ENCODE measurements at places on chromosomes 7 and 10.
A peak's percentile ranks its signal among the peaks of the same experiment; 100 is the strongest.

GRCh38 chr7:52876402-52876801 is 159.0 kb upstream of the POM121L12 start:
- DNase-seq, result no peak

DNA sequence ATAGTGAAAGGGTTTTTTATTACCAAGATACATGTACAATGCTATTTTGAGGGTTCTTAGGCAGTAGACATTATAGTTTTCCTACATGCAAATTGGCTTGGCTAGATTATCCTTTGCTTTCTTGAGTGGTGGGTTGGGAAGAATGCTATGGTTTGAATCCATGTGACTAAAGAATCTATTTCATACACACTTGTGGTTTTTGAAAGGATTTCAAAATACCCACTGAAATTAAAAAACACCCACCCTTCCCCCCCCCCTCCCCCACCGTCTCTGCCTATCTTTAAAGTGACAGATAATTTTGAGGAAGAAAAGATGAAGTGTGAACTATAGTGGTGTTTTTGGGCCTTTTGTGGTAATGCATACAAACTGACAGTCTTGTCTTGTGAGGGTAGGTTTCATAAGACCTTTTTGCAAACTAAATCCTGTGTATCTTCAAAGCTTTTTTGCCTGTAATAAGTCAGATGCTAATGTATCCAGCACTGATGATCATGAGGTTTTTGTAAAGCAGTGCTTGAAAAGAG is 90.9 kb downstream of the TPST1 start:
- peak; percentile 89 for DNase-seq

DNA sequence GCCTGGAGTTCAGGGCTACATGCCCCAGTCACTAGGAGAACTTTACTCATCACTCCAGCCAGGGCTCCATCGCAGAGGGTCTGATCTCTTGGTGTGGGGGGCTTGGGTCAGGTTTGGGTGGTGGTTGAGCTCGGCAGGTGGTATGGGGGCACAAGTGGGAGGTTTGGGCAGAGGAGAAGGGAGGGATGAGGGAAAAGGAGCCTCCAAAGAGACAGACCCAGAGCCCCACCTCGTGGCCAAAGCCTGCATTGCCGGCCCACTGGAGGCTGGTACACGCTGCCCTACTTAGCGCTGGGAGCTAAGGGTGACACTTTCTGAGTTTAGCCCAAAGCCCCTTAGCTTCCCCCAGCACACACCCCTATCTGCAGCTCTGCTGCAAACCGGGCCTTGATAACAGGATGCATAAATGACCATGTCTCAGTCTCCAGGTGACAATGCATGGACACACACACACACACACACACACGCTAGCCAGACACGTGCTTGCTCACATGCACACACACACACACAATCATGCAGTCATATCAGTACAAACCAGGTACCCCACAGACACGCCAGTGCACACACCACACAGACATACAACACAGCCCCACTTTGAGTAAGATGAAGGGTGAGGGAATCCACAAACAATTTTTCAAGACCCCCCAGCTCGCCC is 14.7 kb downstream of the LZTS2 start:
- peak; percentile 73 for DNase-seq

DNA sequence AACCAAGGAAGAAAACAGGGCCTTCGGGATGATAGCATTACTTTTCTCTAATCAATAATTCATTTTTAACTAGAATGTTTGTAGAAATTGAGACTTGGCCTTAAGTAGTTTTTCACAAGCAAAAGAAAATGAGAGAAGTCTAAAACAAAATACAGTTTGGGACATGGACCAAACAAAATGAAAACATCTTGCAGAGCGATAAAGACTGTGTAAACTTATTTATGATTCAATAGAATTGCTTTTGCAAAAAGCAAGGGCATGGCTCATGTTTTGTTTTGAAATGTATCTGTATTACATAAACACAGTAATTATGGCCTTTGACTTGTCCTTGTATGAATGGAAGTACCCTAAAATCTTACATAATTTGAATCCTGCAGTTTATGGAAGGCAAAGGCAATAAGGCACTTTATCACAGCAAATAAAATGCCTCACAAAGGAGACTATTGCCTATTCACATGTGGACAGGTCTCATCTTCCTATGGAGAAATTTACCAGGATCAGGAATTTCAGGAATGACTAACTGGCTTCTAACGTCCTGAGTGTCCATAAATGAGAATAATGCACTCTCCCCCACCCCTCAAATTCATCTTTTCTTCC is 295.2 kb downstream of the PTEN start:
- no peak for DNase-seq

DNA sequence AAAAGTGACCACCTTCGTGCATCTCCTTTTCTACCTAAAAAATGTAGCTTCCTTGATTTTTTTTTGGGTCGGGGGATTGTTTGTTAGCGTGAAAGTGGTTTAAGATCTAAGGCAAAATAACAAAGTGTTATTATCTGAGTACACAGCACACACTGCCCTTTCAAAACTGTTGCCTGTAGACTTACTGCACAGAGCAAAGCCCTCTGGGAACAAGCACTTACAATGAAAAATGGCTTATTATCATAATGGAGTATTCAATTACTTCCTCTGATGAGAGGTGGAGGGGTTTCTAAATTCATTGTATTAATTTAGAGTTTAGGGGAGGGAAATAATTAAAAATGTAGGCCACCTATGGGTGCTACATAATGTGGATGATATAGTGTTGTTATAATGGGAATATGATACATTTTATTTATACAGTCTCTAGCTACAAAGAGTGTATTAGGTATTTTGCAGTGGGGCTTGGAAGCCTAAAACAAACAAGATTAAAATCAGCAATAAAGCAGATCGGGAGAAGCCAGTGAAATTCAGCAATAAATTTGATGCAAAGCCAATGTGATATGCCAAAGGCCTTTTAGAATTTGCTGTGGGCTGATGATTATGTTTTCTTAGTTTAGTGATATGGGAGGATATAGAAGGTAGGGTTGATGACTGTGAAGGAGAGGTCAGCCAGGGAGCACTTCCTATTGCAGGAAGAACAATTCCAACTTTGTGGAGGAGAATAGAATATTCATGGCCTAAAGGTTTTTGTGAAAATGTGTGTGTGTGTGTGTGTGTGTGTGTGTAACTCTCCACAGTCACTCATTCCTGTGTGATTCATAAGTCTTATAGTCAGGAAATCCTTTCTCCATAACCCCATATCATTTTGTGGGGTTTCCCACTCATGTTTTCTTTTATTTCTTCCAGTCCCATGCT is 17.7 kb upstream of the EXOC4 start:
- DNase-seq, result no peak

- DNase-seq, result no peak
Observed at GRCh38 chr10:113058523-113059370, 108.7 kb downstream of the TCF7L2 start.

- DNase-seq, result no peak
Observed at GRCh38 chr7:158730383-158731346, 26.1 kb upstream of the NCAPG2 start.

- DNase-seq, result no peak
Observed at GRCh38 chr10:122454071-122454470, 382 bp upstream of the ARMS2 start.

DNA sequence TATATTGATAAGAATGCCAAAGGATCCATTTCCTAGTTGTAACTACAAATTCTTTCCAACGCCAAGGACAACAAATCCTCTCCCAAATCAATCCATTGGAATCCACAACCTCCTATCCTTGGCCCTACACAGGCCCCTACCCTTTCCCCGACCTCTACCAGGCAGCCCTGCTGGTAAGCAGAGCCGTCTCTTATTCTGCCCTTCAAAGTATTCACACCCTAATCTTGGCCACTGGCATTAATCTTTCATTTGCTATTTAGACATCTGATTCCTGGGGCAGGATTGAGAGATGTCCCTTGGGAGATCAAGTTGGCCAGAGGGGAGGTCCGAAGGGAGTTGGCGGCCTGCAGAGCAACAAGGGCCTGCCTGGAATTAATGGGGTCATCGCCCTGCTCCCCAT is 161.4 kb downstream of the PLXNA4 start:
- DNase-seq, result no peak

GRCh38 chr10:130042381-130042780 is 68.2 kb downstream of the C10orf143 start:
- no peak for DNase-seq

GRCh38 chr10:22504766-22505165 is 159.5 kb downstream of the SPAG6 start:
- no peak for DNase-seq

- DNase-seq, result no peak
Observed at GRCh38 chr10:129832573-129833467, 131.3 kb downstream of the EBF3 start.

DNA sequence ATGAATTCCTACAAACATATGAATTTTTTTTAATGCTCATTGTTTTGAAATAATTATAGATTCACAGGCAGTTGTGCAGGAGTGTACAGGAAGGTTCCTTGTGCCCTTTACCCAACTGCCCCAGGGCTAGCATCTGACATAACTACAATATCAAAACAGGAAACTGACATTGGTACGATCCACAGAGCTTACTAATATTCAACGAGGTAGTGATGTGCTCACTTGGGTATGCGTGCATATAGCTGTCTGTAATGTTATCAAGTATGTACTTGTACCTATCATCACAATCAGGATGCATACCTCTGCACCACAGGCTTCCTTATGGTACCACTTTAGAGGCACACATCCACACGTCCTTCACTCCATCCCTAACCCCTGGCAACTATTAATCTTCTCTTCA is 68.3 kb downstream of the BMS1 start:
- no peak for DNase-seq

DNA sequence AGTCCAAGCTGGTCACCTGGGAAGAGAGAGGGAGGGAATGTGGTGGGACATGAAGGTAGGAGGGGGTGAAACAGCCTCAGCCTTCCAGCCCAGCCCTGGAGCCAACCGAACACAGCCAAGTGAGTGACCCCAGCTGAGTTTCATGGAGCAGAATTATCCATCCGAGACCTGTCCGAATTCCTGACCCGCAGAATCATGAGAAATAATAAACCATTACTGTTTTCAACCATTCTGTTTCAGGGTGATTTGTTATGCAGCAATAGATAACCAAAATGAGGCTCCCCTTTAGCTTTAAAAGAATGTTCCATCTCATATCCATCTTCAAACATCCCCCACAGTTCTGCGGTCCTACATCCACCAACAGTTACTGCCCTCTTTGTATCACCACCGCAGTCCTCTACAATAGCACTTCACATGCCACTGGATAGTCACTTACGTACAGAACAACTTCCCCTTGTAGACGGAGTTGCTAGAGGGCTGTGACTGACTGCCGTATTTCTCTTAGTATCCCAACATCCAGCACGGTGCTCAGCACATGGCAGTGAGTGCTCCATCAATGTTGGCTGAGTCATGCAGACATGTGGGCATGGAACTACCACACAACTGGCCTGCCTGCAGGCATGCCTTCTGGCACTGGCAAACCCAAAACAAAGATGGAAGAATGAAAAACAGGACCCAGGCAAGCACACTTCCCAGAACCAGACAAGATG is 18.5 kb downstream of the KIAA1549 start:
- peak; percentile 38 for DNase-seq

DNA sequence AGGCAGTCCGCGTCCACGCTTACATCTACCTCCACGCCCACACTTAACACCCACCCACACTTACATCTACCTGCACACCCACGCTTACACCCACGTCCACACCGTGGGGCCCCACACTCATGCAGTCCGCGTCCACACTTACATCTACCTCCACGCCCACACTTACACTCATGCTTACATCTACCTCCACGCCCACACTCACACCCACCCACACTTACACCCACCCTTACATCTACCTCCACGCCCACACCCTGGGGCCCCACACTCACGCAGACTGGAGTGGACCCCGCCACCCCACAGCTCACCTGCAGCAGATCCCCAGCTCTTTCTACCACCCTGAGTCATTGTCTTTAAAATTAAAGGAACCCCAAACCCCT is 32.4 kb upstream of the PWWP2B start:
- DNase-seq, result peak; percentile 41

GRCh38 chr10:22158426-22158825 is 59.4 kb downstream of the EBLN1 start:
- no peak for DNase-seq

GRCh38 chr7:92622685-92623084 is 32.5 kb upstream of the FAM133B start:
- DNase-seq, result no peak

GRCh38 chr10:31769564-31769963 is 159.1 kb downstream of the ARHGAP12 start:
- no peak for DNase-seq

- DNase-seq, result no peak
Observed at GRCh38 chr7:6648066-6648814, 11.1 kb downstream of the ZNF316 start.

DNA sequence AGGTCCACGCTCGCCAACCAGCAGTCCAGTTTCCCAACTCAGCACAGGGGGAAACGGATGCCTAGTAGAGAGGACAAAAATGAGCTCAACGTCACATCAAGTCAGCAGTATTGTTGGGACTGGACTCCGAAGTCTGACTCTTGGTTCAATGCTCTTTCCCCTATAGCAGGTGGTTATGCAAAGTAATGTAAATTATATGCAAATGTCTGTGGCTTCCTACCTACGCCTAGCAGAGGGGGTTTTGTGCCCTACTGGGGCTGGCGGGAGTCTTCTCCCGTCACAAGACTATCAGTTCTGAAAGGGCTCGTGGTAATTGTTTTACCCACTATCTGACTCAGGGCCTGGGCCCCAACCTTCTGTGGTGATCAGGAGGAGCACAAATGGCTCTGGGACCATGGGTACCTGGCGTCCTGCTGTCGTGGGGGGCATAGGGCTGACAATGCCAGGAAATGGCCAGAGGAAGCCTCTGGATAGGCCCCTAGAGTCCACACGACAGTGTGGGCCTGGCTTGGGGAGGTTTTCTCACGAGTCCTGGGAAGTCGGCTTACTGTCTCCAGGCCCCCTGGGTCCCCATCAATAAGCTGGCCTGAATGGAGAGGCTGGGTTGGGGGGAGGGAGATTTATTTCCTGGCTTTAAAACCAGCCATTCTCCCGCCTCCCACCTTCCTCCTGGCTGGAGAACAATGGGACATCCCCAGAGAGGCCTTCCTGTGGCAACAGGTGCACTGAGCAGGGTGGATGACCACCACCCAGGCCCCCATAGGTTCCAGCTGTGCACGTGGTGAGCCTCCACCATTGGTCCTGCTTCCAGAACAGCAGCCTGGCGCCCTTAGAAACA is 41.8 kb downstream of the UNC5B start:
- DNase-seq, result no peak

GRCh38 chr10:132163278-132163765 is 23.4 kb upstream of the DPYSL4 start:
- peak; percentile 50 for DNase-seq

- DNase-seq, result no peak
Observed at GRCh38 chr10:7205656-7206055, 205.2 kb downstream of the SFMBT2 start.

- no peak for DNase-seq
Observed at GRCh38 chr10:83633547-83633946, 505.8 kb upstream of the GHITM start.
